Renal cortical epithelial cell (primary cell): ENCODE measurements at places on chromosomes 5 and 9.
A peak's percentile ranks its signal among the peaks of the same experiment; 100 is the strongest.

GRCh38 chr5:1497795-1498622 is 25.8 kb downstream of the LPCAT1 start:
- DNase-seq = no peak

- peak; percentile 6 for DNase-seq
Observed at GRCh38 chr5:146805081-146805480, 73.5 kb downstream of the PPP2R2B start.

DNA sequence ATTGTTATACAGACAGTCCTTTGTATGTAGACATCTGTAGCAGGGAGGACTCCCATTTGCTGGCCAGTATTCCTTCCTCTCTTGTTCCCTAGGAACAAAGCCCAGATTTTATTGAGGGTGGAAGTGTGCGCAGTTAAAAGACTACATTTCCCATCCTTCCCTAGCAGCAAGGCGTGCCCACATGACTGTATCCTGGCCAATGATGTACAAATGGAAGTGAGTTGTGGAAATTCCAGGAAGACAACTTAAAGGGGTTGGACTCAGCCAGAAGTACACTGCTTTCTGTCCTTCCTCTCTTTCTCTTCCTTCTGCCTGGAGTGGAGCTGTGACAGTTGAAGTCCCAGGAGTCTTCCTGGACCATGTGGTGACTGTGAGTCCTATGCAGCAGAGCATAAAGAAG is 89.0 kb downstream of the HRH2 start:
- no peak for DNase-seq

GRCh38 chr9:96020300-96020791 is 144.9 kb downstream of the ERCC6L2 start:
- no peak for DNase-seq

GRCh38 chr5:97006454-97007060 is 70.7 kb downstream of the LNPEP start:
- DNase-seq = no peak

GRCh38 chr5:151156507-151157420 is 815 bp downstream of the ANXA6 start:
- DNase-seq = no peak

DNA sequence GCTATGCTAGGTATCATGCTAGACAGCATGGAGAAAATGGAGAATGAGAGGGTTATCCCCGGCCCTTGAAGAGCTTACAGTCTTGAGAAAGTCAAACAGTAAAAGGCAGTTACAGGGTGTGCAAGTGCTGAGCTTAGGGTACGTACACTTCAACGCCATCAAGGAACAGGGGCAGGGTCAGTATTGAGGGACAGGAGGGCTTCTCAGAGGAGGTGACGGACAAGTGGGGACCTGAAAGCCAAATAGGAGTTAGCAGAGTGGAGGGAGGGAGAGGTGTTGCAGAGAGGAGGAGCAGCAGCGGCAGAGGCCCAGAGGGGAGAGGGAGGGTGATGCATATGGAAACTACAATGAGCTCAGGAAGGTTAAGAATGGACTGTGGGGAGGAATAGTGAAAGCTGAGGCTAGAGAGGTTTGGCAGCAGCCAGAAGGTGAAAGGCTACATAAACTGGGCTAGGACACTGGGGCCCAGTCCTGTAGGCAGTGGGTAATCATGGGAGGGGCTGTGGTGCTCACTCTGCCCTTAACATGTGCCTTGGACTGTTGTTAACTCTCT is 88.0 kb downstream of the NRG2 start:
- DNase-seq = no peak

DNA sequence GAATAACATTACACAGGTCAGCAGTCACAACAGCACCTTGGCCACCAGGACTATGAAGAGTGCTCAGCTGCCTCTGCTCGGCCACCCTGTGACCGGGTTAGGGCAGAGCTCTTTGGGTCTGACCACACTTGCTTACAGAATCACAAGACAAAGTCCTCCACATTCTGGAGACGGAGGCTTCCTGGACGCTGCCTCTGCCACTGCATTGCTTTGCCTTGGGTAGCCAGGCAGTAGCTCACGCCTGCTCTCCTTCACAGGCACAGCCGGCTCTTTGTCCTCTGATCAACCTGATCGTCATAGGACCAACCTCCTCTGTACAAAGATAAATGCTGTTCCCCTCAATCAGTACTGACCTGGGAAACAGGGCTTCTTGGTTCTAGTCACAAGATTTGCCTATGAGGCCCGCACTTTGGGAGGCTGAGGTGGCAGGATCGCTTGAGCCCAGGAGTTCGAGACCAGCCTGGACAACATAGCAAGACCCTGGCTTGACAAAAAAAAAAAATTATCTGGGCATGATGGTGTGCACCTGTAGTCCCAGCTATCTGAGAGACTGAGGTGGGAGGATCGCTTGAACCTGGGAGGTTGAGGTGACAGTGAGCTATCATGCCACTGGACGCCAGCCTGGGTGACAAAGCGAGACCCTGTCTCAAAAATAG is 128.4 kb upstream of the IER5L start:
- DNase-seq = no peak

GRCh38 chr9:134811079-134811672 is 69.4 kb upstream of the FCN2 start:
- no peak for DNase-seq
